Activated CD4-positive, alpha-beta T cell treated with anti-CD3 and anti-CD28 coated beads for 36 hours (primary cell): ENCODE measurements at places on chromosomes 7 and 10.

DNA sequence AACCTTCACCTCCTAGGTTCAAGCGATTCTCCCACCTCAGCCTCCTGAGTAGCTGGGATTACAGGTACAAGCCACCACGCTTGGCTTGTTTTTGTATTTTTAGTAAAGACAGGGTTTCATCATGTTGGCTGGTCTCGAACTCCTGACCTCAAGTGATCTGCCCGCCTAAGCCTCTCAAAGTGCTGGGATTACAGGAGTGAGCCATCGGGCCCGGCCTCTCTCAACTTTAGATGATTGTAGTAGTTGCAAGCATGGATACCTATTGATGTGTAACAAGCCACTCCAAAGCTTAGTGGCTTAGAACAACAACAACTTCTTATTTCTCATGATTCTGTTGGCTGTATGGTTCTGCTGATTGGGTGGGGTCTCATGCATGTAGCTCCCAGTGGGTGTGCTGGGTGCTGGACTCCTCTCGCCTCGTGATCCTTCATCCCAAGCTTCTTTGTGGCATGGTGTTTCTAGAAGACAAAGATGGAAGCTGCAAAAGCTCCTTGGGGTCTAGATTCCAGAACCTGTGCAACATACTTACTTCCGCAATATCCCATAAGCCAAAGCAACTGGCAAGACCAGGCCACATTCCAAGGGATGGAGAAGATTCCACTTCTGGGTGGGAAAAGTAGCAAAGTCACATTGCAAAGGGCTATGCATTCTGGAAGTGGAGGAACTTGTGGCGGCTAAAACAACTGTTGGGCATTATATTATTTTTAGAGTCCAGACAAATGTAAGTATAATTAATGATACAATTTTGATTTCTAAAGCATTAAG lies 37.9 kb downstream of the SKIDA1 start:
- no peak for DNase-seq

- DNase-seq = no peak
Measured at GRCh38 chr7:49771427-49772176, 1.8 kb upstream of the VWC2 start.

- DNase-seq = no peak
Measured at GRCh38 chr7:94311515-94311914, 83.2 kb upstream of the COL1A2 start.

- no peak for DNase-seq
Measured at GRCh38 chr7:85162721-85163120, 24.1 kb downstream of the SEMA3D start.

DNA sequence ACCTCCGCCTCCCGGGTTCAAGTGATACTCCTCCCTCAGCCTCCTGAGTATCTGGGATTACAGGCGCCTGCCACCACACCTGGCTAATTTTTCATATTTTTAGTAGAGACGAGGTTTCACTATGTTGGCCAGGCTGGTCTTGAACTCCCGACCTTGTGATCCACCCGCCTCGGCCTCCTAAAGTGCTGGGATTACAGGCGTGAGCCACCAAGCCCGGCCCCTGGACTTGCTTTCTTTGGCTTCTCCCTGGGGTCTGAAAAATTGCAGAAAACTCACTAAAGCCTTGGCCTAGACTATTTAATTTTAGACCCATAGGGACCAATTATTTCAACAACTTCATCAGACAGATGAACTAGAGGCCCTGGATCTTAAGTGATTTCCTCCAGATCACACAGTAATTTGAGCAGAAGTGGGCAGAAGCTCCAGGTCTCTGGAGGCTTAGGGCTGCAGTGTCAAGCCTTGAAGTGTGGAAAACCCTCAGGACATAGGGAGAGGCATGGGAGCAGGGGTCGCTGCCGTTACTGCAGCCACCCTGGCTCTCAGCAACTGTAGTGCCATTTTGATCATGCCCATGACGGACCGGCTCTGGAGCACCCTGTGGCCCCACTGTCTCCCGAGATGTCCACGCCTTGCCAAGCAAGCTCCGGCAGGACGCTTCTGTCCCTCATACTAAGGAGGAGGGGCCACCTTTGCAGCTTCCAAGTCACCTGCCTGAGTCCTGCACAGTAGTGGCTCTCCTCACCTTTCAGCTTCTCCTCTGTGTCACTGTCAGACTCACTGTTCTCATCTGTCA lies 72.4 kb downstream of the DENND2A start:
- DNase-seq = no peak

GRCh38 chr10:78035025-78035424 lies 1.4 kb downstream of the RPS24 start:
- no peak for DNase-seq

GRCh38 chr7:55641273-55641691 lies 69.0 kb upstream of the VOPP1 start:
- peak; percentile 45 for DNase-seq

DNA sequence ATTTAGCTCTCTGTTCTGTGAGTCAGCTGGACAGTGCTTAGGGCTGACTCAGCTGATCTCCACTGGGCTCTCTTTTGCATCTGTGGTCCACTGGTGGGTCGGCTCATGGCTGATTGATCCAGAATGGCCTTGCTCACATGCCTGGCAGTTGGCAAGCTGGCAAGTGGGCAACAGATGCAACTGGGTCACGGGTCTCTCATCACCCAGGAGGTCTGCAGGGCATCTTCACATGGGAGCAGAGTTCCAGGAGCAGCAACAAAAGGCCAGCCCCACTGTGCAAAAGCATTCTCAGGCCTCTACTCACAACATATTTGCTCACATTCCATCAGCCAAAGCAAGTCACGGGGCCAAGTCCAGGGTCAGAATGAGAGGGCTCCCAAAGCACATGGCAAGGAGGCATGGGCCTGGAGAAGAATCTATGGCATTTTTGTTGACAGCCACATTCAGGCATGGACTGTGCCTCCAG lies 98.8 kb downstream of the OAT start:
- no peak for DNase-seq

GRCh38 chr7:36396150-36396549 lies 6.5 kb downstream of the ANLN start:
- peak; percentile 18 for DNase-seq

- DNase-seq = no peak
Measured at GRCh38 chr10:101321073-101321472, 32.9 kb upstream of the BTRC start.

GRCh38 chr10:30000802-30001571 lies 58.4 kb downstream of the JCAD start:
- no peak for DNase-seq

- peak; percentile 79 for DNase-seq
Measured at GRCh38 chr7:34928052-34928451, 109.2 kb downstream of the DPY19L1 start.

GRCh38 chr7:96093435-96093834 lies 228.5 kb downstream of the SLC25A13 start:
- DNase-seq = no peak

GRCh38 chr7:75559355-75559975 lies 67.3 kb downstream of the SPDYE5 start:
- no peak for DNase-seq

DNA sequence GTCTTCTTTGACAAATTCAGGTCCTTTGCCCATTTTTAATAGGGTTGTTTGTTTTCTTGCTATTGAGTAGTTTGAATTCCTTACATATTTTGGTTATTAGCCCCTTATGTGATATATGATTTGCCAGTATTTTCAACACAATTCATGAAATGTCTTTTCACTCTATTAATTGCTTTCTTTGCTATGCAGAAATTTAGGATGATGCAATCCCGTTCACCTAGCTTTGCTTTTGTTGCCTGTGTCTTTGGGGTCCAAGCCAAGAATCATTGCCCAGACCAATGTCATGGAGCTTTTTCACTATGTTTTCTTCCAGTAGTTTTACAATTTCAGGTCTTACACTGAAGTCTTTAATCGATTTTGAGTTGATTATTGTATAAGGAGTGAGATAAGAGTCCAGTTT lies 154.5 kb downstream of the PAXIP1 start:
- no peak for DNase-seq

GRCh38 chr7:158633055-158633956 lies 45.7 kb upstream of the PTPRN2 start:
- DNase-seq = peak; percentile 21

- DNase-seq = no peak
Measured at GRCh38 chr10:58972576-58973234, 203.7 kb upstream of the PHYHIPL start.

DNA sequence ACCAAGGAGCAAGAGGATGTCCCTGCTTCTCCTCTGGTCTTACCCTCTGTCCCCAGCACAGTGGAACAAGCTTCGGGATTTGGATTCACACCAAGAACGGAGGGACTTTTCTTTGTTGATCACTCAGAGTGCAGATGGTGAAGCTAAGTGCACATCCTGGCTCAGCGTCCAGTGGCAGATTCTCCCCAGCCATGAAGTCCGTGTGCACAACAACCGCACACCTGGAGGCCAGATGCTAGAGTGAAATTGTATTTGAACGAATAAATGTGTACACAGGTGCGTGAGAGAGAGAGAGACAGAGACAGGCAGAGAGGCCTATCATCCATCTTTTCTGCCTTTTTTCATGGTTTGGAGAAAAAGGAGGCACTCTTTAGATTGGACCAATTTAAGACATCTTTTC lies 31.5 kb downstream of the ASB13 start:
- DNase-seq = no peak

DNA sequence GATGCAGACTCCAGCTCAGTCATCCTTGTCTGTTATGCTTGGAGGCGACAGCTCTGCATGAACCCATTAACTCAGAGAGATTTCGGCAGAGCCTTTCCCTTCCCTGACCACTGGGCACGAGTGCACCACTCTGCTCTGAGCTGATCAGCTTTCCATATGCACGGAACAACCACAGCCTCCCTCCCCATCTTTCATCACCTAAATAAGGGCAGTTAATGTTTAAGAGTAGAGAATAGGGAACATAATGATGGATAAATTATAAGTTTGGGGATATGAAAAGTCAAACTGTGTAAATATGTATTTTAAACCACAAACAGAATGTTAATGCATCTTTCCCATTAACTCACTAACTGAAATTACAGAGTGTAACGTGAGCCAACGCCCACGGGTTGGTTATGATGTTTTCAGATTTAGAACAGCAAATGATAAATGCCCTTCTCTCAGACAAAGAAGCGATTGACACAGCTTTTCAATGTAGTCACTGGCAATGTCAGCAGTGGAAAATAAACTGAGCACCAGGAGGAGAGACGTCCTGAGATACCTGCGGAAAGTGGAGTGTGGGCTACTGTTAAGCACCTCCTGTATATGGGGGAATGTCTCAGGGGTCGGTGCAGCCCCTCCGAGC lies 658.2 kb downstream of the LRMDA start:
- no peak for DNase-seq

GRCh38 chr7:136857573-136857972 lies 10.9 kb upstream of the CHRM2 start:
- DNase-seq = no peak

- no peak for DNase-seq
Measured at GRCh38 chr7:24899161-24899560, 80.8 kb downstream of the OSBPL3 start.

DNA sequence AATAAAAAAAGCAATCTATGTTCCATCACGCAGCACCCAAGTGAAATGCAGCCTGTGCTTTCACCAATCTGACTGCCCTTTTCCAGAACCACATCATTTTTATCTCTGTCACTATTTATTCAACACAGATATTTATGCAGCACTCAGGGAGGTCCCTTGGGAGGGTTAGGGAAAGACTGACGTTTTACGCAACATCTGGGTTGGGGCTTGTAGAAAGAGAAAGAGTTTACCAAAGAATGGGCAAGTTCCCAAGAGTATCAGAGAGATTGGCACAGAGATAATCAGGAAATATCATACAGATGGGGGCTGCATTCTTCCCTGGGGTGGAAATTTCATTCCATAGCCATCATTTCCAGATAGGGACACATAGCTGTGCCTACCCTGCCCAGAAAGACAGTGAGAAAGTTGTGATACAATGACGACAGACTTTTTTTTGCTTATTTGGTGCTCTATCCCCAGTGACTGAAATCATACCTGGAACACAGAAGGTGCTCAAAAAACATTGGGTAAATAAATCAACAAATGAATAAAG lies 474.2 kb downstream of the CALN1 start:
- no peak for DNase-seq

DNA sequence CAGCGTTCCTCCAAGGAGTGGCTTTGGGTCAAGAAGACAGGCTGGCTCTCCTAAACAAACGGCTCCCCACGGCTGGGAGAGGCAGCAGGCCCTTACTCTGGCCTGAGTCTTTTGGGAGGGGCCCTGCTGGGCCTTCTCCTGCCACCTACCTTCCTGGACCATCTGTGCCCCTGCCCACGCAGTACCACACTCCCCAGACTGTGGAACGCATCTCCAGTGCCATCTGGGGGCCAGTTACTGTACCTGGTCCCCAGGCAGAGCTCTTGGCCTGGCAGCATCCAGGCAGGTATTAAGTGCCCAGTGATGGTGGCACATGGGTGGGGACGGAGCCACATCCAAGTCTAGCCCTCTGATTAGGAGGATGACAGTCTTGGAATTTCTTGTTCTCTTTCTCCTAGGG lies 14.4 kb downstream of the ALKBH4 start:
- DNase-seq = peak; percentile 71

DNA sequence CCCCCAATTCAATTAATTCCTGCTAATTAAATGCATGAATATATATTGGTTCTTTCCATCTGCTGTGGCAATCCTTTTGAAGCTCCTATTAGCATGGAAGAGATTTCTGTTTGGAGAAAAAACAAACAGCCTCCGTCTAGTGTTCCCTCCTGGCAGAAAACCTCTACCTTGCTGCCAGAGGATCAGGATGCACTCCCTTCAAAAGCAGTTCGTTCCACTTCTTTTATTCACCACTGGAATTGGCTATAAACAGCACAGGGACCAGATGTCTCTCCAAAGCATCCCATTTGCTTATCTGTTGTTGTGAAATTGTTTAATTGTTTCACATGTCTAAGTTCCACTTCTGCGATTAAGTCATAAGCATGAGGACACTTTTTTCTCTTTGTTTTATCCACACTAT lies 77.8 kb upstream of the PTN start:
- DNase-seq = no peak

DNA sequence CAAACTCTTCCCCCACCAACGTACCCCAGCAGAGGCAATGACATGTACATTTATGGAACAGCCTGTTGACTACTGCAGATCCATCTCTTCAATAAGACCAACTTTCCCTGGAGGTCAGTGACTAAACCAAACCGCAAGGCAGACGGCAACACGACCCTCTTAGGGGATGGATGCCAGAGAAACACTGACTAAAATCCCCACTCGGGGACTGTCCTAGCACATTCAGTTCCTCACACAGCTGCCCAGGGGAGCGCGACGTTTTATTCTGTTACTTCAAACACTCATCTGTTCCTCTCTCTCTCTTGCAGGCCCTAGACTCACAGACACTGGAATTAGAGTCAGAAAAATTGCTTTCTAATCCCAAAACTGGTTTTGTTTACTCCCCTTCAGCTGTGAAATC lies 146.5 kb upstream of the PRSS1 start:
- DNase-seq = no peak

DNA sequence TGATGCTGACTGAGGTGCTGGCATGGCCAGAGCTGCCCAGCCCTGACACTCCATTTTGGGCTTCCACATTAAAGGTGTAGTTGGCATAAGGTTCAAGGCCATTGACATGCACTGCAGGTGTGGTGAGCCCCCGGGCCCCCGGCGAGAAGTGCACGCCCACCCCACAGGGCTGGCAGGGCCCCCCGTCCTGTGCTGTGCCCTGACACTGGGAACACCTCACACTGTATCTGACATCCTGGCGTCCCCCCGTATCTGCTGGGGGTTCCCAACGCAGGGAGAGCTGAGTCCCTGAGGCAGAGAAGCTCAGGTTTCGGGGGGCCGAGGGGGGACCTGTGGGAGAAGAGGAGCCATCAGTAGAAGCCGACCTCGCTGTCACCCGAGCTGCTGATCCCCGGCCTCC lies 10.0 kb downstream of the EPHA1 start:
- no peak for DNase-seq
